ENCODE measurements at places on chromosomes 7 and 10.

GRCh38 chr7:93228302-93228701 is 2.0 kb upstream of the HEPACAM2 start:
- peak; percentile 78 for DNase-seq

DNA sequence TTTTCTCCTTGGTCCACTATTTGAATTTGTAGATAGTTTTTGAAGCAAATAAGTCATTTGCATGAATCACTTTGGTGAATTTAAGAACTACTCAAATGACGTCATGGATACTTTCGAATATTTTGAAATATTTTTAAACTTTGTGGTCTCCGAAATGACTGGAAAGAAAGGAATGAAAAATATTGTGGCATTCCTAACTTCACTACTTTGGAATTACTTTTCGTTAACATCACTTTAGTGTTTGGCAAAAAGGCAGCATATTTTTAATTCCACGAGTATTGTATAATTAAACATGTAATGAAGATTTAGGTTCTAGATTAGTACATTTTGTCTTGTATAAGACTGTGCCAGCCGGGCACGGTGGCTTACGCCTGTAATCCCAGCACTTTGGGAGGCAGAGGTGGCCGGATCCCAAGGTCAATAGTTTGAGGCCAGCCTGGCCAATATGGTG is 35.3 kb upstream of the ZRANB1 start:
- DNase-seq: no peak

- DNase-seq: no peak
Measured at GRCh38 chr10:102347236-102347828, 48.2 kb upstream of the NFKB2 start.

DNA sequence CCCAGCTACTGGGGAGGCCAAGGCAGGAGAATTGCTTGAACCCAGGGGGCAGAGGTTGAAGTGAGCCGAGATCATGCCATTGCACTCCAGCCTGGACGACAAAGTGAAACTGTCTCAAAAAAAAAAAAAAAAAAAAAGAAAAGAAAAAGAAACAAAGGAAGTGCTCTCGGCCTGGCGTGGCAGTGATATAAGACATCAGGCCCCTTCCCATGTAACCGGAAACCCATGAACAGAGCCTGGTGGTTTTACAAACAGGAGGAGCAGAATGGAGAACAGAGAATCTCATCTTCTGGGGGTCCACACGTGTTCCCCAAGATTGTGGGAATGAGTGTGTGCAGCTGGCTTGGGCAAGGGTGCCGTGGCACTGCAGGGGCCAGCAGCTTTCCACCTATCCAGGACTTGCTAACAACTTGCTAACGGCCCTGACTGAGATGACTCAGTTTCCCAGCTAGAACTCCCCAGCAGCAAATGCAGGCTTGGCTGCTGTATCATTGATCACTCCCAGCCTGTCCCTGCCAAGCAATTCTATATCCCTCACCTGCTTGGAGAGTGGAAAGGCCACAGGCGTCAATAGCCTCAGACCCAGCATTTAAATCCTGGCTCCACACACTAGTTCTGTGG is 103.0 kb downstream of the COL26A1 start:
- DNase-seq: no peak

- no peak for DNase-seq
Measured at GRCh38 chr10:47241256-47241655, 58.7 kb upstream of the GDF10 start.

- peak; percentile 52 for DNase-seq
Measured at GRCh38 chr7:74343281-74344131, 54.3 kb downstream of the CLIP2 start.

- no peak for DNase-seq
Measured at GRCh38 chr10:1809139-1809741, 71.9 kb upstream of the ADARB2 start.

DNA sequence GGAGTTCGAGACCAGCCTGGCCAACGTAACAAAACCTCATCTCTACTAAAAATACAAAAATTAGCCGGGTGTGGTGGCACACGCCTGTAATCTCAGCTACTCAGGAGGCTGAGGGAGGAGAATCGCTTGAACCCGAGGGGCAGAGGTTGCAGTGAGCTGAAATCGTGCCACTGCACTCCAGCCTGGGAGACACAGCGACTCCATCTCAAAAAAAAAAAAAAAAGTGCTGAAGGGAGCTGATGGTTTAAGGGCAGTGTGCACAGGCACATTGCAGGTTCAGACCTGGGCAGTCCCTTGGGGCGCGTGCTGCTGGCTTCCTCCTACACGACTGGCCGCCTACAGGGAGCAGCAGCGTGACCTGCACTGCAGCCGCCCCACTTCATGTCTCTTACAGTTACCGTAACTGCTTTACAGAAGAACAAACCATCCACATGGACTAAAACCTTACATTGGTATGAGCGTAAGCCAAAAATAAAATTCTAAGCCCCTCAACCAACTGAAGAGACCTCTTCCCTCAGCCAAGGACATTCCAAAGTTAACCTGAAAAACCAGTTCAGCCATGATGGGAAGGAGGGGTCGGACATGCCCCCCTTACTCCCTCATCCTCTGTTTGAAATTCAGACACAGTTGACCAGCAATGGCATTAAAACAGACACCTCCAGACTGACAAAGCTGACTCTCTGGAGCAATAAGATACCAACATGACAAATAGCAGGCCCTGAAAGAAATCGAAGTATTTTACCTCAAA is 262.2 kb downstream of the ZMYND11 start:
- DNase-seq: no peak

DNA sequence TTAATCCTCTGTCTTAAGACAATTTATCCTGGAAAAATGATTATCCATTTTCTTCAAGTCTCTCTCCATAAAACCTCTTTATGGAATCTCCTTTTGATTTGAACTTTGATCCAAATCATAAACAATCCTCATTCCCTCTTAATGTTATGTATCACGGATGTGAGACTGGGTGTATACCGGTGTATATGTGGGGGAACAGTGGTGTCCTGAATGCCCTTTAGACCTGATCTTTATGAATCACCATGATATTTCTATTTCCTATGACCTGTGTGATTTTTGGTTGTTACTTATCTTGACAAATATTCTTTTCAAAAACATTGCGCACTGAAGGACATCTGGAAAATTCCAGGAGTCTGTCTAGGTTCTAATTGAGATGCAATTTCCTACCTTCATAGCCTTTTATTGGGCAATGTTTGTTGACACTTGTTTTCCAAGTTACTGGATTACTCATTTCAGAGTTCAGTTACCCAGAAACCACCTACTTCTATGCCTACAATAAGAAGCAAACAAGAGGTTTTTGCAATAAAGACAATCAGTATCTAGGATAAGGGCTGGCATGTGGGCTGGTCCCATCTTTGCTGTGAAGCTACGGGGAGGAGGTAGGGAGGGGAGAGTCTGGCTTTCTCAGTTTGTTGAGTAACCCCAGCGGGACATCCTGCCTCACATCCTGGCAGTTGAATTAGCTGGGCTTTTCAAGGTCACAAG is 190.4 kb downstream of the CTTNBP2 start:
- DNase-seq: no peak

DNA sequence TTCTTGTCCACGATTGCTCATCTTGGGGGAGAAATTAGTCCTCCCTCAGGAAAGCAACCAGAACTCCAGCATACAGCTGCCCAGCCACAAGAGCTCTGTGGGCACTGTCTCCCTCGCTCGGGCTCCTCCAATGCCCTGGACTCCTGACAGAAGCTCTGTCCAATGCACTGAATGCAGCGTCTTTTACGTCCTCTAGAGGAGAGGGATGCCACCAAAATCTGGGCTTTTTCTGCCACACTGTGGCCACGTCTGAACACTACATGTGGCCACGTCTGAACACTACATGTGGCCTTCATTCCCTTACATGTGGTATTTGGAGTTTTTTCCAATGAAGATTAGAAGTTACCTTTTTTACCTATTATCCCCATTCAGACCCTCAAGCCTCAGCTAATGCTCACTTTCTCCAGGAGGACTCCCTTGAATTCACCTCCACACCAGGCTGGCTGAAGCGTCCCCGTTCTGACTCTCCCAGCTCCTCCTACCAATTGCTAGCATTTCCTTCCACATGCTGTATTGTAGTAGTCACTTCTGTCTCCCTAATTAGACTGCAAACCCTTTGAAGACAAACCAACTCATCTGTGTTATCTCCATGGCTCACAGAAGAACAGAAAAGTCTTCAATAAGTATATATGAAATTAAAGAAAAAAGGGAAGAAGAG is 134.3 kb upstream of the PDE1C start:
- peak; percentile 22 for DNase-seq

GRCh38 chr7:130481898-130482297 is 10.0 kb upstream of the MEST start:
- no peak for DNase-seq

- DNase-seq: no peak
Measured at GRCh38 chr7:112940314-112940732, 146.3 kb downstream of the GPR85 start.

GRCh38 chr7:154929006-154929726 is 73.8 kb downstream of the PAXIP1 start:
- DNase-seq: peak; percentile 6

DNA sequence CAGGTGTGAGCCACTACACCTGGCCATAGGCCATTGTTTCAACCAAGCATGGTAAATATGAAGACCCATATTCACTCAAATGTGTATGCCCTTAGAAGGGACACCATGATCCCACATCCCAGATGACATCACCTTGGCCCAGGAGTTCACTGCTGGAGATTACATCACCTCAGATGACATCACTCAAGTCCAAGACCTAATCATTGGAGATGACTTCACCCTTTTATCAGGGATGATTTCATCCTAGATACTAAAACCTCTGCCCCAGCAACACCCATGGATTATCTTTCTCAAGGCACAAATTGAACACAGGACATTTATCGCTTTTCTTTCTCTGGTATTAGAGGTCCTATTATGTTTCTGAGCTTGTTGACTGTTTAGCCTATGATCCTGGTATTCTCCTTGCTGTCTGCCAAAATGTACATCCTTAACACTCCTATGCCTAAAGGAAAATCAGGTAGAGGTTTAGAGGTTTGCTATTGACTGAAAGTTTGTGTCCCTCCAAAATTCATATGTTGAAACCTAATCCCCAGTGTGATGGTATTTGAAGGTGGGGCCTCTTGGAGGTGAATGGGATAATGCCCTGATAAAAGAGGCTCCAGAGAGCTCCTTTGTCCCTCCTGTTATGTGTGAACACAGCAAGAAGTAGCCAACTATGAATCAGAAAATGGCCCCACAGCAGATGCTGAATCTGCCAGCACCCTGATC is 9.8 kb upstream of the CYP2C18 start:
- no peak for DNase-seq

DNA sequence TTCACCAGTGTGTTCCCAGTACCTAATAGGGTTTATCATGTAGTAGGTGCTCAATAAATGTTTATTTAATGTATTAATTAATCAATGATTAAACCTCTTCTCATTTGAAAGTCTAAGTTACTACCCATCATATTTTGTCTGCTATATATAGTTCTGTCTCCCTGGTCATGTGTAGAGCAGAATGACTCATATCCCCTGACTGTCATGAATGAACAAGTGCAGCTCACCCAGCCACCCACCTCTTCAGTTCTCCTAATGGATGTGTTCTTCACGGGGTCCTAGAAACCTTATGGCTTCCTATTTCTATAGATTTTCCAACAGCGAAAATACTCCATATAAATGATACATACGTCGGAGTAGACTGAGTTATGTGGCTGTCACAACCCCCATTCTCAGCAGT is 64.5 kb downstream of the HIF1AN start:
- peak; percentile 7 for DNase-seq

DNA sequence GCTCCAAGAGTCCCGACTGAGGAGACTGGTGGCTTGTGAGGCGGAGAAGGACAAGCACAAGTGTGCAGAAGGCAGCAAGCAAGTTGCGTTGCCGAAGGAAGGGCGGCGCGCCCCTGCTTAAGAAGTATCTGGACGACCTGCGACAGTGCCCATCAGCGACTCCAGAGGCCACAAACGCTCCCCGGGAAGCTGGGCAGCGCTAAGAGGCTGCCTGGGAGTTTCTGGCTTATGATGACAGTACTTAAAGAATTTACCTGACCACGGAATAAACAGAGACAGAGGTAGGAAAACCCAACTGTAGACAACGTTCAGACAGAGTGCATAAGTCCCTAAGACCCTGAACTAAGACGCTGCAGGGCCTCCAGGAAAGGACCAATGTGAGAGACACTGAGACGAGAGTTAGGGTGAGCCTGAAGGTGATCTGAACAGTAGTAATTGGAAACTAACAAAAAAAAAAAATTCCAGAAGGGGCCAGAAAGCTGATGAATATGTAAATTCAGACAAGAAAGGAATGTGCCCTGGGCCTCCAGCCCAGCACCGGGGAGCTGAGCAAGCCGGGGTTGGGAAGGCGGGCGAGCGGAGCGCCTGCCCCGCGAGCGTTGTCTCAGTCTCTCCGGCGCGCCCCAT is 1.0 kb downstream of the OSBPL3 start:
- no peak for DNase-seq

- no peak for DNase-seq
Measured at GRCh38 chr10:132514821-132515520, 22.6 kb upstream of the INPP5A start.

DNA sequence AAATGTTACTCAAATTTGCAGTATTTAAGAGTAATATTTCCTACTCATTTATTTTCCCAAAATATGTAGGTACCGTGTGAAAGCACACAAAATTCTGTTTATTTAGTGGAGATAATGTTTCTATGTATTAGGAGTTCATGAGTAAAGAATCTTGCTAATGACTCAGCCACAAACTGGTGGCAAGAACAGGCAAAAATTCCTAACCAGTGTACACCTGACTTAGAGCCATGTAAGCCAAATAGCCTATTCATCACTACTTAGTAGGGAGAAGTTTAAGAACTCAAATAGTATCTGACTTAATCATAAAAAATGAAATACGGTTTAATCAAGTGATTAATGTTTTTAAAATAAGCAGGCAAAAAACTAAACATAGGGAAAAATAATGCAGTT is 169.0 kb downstream of the SRPK2 start:
- DNase-seq: no peak

DNA sequence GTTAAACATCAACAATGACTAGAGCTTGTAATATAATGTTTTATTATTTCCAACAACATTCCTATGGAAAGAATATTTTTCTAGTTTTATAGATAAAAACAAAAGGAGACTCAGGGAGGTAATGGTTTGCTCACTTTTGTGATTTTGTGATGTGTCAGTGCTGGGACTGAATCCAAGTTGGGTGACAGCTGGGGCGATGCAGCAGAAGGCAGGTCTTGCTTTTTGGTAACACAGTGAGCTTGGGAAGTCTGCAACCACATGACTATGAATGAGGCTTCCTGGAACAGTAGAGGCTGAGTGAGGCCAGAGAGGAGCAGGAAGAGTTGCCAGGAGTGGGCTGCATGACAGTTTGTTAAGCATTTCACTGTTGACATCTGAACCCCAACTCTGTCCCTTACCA is 4.9 kb upstream of the YKT6 start:
- peak; percentile 4 for DNase-seq
